ENCODE measurements at places on chromosomes 4 and X.

DNA sequence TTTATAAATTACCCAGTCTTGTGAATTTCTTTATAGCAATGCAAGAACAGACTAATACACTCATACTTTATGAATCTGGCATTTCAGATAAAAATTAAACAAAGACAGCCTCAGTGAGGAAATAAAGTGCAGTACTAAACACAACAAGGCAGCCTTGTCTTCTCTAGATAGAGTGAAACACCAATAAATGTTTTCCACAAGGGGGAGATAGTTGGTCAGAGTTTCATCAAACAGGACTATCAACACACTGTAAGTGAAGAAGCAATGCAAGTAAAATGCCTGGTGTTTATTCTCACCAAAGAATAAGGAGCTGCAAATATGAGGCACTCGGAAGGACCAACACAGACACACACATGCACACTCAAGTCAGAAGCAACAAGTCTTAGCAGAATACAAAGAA, 62.8 kb downstream of the FAM9B start:
- DNase-seq, result peak; percentile 62

GRCh38 chrX:1026263-1027015, 186.0 kb downstream of the CRLF2 start:
- DNase-seq, result no peak

- no peak for DNase-seq
These were observed 7.1 kb downstream of the SMIM9 start for GRCh38 chrX:154827194-154828015.

GRCh38 chr4:10981096-10981495, 296.5 kb upstream of the CLNK start:
- DNase-seq, result no peak
